ENCODE measurements at places on chromosomes 16 and 17. TPM values are rescaled to one million over a fixed set of nuclear protein-coding genes. Genes with fewer than 3 reads are reported as not detected.

GRCh38 chr17:80382956-80383355, 32.0 kb upstream of the ENDOV start:
- H3K36me3 ChIP-seq, result peaks cover 20% of the 10 kb centered on the region
- no peaks in the 10 kb centered on the region for H3K4me1 ChIP-seq
- no peak overlapping the region for H3K4me3 ChIP-seq

DNA sequence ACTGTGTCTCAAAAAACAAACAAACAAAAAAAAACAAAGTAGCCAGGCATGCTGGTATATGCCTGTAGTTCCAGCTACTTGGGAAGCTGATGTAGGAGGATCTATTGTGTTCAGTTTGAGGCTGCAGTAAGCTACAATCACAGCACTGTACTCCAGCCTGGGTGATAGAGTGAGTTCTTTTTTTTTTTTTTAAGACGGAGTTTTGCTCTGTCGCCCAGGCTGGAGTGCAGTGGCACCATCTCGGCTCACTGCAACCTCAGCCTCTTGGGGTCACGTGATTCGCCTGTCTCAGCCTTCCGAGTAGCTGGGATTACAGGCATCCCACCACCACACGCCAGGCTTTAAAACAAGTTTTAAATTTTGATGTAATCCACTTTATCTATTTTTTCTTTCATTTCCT, 80.2 kb upstream of the STAC2 start:
- H3K27me3 ChIP-seq, result no peaks in the 10 kb centered on the region
- no peaks in the 10 kb centered on the region for H3K36me3 ChIP-seq
- no peak overlapping the region for H3K4me3 ChIP-seq
- no peak for DNase-seq

Gene SLC35G6
- total RNA-seq, result not detected

DNA sequence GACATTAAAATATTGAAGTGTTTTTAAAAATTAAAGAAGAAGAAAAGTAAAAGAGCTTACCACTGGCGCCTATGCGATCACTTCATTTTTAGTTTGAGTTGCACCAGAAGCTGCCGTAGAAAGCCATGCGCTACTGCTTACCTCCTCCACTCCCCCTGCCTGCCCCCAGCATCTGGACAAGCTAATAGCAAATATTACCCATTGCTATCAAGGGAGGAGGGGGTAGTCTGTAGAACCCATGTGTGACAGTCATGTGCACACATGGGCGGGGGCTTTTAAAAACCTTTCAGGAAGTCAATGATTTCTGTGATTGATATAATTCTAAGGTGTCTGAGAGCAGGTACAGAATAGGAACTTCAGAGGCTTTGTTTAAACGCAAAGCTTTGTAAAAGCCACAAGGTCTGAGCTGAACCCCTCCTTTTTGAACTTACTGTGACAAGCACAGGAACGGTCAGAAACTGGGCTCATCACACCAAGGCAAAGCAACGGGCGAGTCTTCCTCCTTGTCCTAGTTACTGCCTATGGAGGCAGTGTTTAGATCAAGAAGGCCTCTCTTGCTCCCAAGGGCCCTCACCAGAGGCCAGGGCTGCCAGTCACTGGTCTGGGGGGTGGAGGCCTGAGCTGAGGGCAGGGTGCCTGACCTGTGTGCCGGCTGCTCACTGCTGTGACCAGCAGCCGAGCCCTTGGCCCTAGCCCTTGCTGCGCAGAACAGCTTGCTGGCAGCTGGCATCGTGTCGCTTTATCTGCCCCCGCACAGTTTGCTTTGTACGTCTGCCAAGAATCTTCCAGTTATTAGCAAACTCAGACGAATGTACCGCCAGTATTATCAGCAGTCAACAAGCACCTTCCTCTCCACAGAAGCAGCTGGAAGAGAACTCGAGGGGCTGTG, 15.0 kb downstream of the GINS2 start:
- H3K36me3 ChIP-seq, result peaks cover 9% of the 10 kb centered on the region
- peaks cover 15% of the 10 kb centered on the region for H3K4me1 ChIP-seq
- H3K4me3 ChIP-seq, result no peak overlapping the region
- H3K27ac ChIP-seq, result peak overlapping the region; percentile 72
- peak; percentile 83 for DNase-seq

DNA sequence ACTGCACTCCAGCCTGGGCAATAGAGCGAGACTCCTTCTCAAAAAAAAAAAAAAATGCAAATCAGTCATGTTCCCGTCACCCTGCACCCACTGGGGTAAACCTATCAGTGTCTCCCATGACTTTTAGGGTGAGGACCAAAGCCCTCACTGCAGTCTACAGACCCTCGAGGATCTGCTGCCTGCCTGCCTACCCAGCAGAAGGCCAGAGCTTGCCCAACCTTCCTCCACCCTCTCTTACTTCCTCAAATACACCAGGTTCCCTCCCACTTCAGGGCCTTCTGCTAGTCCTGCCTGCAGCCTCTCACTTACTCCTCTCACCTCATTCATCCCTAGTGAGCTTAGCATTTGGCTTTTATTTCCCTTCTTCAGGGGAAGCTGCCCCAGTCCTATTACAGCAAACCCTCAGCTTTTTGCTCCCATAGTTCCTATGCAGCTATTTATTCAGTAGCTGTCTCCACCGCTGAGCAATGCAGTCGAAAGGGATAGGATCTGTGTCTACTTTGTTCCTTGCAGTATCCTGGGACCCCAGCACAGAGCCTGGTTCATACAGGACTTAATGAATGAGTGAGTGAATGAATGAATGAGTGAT, 17.8 kb upstream of the TOB1 start:
- DNase-seq, result no peak
- no peak overlapping the region for H3K4me3 ChIP-seq
- no peaks in the 10 kb centered on the region for H3K4me1 ChIP-seq

DNA sequence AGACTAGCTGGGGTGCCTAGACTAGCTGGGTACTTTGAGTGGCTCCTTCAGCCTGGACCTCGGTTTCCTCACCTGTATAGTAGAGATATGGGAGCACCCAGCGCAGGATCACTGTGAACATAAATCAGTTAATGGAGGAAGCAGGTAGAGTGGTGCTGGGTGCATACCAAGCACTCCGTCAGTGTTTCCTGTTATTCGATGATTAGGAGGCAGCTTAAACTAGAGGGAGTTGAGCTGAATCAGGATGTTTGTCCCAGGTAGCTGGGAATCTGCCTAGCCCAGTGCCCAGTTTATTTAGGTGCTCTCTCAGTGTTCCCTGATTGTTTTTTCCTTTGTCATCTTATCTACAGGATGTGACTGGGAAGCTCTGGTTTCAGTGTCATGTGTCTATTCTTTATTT, 8.4 kb upstream of the TMEM235 start:
- H3K4me1 ChIP-seq, result no peaks in the 10 kb centered on the region
- no peak for DNase-seq
- no peak overlapping the region for H3K27ac ChIP-seq
- no peaks in the 10 kb centered on the region for H3K36me3 ChIP-seq
- H3K27me3 ChIP-seq, result no peaks in the 10 kb centered on the region
- H3K4me3 ChIP-seq, result no peak overlapping the region

Gene NT5M
- total RNA-seq, result 7.6 TPM

Gene NOG
- 6.3 TPM for total RNA-seq

Data from prostate gland (tissue), 2 donors.